ENCODE measurements at places on chromosomes 1 and 21. TPM values are rescaled to one million over a fixed set of nuclear protein-coding genes. Genes with fewer than 3 reads are reported as not detected.

Gene LHX4
- 0.09 TPM for total RNA-seq

Gene IQGAP3
- 3.6 TPM for total RNA-seq

Gene SPATA45
- not detected for total RNA-seq

Gene FLG2
- total RNA-seq, result under 0.01 TPM

Gene ZNF593OS
- not detected for total RNA-seq

Gene RGS8
- under 0.01 TPM for total RNA-seq

Gene IL6R
- 15.9 TPM for total RNA-seq

Gene PPFIA4
- 9.4 TPM for total RNA-seq

Gene CNTN2
- not detected for total RNA-seq

Gene LCE1A
- not detected for total RNA-seq

Gene PLA2G5
- total RNA-seq, result 0.09 TPM

Gene KDM5B
- total RNA-seq, result 59.7 TPM

Gene NBPF10
- 4.9 TPM for total RNA-seq

Gene TRIM33
- 12.9 TPM for total RNA-seq

Gene BRDT
- total RNA-seq, result not detected

Gene SSX2IP
- 14.0 TPM for total RNA-seq

Gene MFSD2A
- 0.69 TPM for total RNA-seq

Gene LAD1
- 0.26 TPM for total RNA-seq

Gene GPR61
- total RNA-seq, result 0.34 TPM

Gene NR1I3
- not detected for total RNA-seq

Gene SNX7
- 41.7 TPM for total RNA-seq

Gene HTR6
- total RNA-seq, result not detected

Gene DTL
- total RNA-seq, result 0.17 TPM

Gene KRTAP10-7
- total RNA-seq, result not detected

Gene ZFYVE9
- total RNA-seq, result 33.7 TPM

Gene C1orf115
- 0.16 TPM for total RNA-seq

Gene CLEC20A
- total RNA-seq, result not detected

Gene FCRL6
- total RNA-seq, result not detected

Gene CACNA1S
- not detected for total RNA-seq

Gene S100A12
- total RNA-seq, result not detected

Gene CD2
- not detected for total RNA-seq

Gene DISC1
- total RNA-seq, result 5.0 TPM

Gene OR6N1
- total RNA-seq, result not detected
